ENCODE measurements at places on chromosomes 16 and 17.

GRCh38 chr17:8800656-8801055 is 1.5 kb upstream of the MFSD6L start:
- no peak for DNase-seq

- no peak for DNase-seq
Observed at GRCh38 chr17:4849011-4849536, 15.9 kb downstream of the MINK1 start.

DNA sequence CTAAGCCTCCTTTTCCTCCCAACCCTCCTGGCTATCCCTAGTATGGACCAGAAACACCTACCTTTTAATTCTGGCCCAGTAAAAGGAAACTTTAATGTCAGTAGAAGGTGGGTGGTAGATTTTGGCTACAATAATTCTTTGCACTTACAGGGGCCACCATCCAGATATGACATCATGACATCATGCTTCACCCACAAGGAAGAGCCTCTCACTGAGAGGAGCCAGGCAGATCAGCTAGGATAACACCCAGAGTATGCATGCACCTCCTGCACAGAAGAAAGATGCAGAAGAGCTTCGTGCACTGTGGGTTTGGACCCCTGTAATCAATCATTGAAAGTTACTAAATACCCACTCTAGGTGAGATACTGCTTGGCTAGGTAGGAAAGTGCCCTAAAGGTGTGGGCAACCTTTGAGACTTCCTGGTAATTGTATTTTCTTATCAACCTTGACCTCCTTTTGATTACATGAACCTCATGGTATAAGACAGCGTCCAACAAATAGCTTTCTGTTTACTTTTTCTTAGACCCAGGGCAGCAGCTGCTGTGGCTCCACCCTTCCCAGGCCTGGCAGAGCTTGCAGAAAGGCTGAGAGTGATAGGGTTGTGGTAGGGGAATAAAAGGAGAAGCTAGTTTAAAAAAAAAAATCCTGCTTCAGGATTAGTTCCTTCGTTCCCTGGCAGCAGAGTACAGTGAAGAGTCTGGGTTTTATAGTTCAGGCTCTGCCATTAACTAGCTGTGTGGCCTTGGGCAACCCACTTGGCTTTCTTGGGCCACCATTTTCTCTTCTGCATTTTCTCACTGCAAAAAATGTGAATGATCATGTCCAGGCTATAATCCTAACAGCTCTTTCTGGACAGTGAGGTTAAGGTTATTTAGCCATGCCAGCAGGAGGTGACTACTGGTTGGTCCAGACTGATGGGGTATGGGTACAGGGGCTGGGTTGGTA is 6.2 kb downstream of the MAP3K14 start:
- no peak for DNase-seq

- no peak for DNase-seq
Observed at GRCh38 chr16:50532576-50532975, 15.6 kb upstream of the NKD1 start.

GRCh38 chr16:58337090-58337444 is 42.2 kb upstream of the PRSS54 start:
- no peak for DNase-seq

GRCh38 chr16:79168321-79168720 is 432.2 kb downstream of the MAF start:
- no peak for DNase-seq

Measured in D341Med (cell line).